ENCODE measurements at places on chromosomes 2 and 18.

DNA sequence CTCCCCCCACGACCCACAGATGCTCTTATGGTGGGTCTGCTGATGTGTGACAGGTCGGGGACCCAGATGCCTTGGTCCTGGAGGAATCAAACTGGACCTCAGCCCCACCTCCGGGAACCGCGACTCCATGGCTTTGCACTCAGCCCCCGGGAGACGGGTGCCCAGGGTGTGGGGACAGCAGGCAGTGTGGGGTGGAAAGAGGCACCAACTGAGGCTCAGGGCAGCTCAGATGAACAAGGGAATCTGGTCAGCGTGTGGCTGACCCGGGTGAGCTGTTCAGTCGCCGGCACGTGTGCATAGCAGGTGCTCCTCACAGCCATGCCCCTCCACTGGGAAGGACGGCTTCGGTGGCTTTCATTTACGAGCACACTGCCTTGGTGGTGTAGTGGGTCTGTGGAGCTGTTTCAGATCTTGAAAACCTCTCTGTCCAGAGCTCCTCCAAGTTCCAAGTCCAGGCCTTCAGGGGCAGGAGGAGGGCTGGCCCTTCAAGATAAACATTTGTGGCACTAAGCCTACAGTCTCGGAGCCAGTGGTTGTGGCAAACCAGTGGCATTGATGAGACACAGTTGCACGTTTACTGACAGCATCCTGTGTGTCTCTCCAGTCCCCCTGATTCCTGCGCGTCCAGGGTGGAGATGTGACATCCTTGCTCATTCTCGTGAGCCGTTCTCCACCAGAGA is 471.2 kb upstream of the HS6ST1 start:
- DNase-seq = no peak

GRCh38 chr2:240440704-240441320 is 5.3 kb downstream of the GPC1 start:
- no peak for DNase-seq

DNA sequence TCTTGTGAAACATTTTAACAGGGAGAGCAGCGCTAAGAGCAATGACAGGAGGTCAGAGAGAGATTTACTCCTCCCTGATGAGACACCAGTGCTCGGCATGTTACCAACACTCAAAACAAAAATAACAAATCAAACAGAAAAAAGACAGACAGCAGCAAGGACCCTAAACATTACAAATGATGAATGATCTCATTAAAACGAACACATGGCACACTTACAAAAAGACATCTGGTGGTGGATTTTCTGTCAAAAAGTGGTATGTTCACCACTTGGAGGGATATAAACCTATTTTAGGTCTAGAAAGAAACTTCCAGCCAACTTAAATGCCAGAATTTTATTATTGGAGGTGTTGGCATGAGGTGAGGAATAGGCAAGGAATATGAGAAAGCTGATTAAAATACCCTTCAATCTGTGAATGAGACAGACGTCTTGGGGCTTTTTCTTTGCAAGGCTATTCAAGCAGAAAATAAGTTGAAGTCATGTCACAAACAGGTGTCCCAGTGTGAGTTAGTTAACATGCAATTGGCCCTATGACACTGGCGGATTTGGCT is 112.8 kb downstream of the PRELID3A start:
- DNase-seq = no peak

DNA sequence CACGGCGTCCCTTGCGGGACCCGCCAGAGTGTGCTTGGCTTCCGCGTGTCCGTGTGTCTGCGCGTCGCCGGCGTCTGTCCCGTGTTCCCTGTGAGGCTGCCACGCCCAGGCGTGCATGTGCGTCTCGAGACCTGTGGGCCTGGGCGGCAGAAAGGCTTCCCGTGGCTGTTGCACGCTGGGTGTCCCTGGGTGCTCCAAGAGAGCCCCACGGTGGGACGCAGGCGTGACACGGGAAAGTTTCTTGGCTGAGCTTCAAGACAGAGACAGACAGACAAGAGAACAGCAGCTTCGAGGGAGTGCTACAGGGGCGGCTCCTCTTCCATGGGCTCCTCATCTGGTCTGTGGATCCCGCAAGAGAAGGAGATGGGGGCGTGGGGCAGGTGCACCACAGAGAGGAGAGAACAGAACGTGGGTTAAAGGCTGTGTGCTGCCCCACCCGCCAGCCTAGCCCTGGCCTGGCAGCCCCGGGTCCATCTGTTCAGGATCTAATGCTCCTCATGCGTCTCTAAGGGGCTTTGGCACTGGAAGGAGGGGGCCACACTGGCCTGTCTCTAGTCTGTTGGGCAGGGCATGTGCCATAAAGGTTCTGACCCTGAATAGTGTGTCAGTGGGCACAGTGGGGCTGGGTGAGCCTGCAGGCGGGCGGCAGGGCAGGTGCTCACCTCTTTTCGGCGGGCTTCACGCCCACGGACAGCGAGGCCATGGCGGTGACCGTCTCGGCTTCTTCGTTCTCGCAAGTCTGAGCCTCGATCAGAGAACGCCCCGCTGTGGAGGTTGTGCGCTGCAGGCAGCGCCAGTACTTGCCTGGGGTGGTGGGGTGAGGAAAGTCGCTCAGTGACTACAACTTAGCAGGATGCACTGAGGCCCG is 205.1 kb downstream of the TWIST2 start:
- DNase-seq = no peak

DNA sequence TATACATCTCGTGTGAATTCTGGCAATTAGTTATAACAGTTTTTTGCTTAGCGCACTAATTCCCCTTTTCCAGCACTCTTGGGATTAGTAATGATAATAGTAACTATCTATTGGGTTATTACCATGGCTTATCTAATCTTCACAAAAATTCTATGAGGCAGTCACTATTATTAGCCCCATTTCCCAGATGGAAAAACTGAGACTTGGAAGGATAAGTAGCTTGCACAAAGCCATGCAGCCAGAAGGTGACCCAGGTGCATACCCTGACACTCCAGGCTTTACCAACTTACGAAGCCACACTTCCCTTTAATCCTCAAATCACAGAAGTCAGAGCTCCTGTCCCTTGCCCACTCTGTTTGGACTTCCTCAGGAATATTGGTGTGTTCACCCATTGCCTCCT is 156.8 kb downstream of the CYP26B1 start:
- no peak for DNase-seq

DNA sequence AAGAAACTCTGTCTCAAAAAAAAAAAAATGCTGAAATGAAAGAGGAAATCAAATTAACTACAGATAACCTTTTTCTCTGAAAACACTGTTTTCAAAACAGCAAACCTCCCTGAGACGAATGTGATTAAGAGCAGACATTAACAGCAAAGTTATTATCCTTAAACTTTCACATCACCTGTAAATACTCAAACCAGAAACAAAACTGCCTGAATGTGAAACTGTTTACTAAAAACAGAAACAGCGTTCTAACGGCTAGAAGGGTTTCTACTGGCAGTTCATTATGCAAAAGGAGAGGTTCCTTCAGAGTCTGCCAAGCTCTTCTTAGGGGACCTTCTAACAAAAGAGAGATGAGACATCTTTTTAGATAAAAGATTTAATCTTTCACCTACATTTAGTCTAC is 45.9 kb downstream of the PNO1 start:
- DNase-seq = no peak

- peak; percentile 9 for DNase-seq
Observed at GRCh38 chr2:182717416-182717815, 1.4 kb downstream of the DNAJC10 start.

DNA sequence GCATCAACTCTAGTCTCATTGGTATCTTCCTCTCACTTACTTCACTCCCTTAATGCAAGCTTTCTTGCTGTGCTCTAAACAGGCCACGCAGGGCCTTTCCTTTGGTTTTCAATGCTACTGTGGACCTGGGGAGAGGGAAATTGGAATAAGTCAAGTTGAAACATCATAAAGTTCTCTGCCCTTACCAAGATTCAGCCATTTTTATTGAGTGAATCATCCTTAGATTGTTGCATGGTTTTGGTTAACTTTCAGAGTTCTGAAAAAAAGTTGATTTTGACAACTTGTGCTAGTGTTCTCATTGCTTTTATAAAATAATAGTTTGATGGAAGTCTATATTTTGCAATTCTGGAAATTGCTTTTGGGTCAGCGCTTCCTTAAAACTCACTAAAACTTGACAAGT is 852.8 kb upstream of the ACVR2A start:
- DNase-seq = no peak

DNA sequence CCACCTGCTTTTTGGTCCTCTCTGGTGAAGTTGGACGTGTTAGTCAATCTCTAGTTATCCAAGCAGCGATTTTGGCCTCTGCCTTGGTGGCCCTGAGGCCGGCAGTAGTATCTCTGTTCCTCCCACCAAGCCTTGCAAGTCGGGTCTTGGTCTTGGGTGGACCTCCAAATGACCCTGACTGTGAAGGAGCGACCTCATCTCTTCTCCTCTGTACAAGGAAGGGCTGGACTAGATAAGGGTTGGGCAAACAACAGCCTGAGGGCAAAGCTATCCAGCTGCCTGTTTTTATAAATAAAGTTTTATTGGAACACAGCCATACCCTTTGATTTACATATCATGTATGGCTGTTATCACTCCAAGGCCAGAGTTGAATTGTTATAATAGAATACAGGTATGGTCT is 74.6 kb upstream of the FOSL2 start:
- DNase-seq = no peak

- no peak for DNase-seq
Observed at GRCh38 chr2:144518748-144519596, 947 bp downstream of the ZEB2 start.

DNA sequence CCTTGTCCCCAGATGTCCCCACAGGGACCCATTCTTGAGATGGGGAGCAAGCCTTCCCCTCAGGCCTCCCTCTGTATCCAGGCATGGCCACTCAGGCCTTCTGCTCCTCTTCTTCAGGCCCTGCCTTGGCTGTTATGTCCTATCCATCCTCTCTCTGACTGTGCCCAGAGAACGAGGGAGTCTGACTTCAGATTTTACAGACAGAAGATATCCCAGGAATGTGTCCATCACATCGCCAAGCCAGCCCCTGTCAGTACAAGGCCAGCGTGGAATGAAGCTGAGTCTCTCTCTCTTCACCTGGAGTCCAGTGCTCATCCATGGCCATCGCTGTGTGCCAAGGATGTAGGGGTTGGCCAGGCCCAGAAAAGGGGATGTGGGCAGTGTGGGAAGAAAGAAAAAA is 57.6 kb downstream of the SDC1 start:
- DNase-seq = no peak

- DNase-seq = no peak
Observed at GRCh38 chr2:161708350-161708975, 84.2 kb downstream of the SLC4A10 start.

GRCh38 chr18:8659609-8660242 is 45.6 kb upstream of the MTCL1 start:
- peak; percentile 77 for DNase-seq

GRCh38 chr2:47422016-47422415 is 19.1 kb downstream of the MSH2 start:
- DNase-seq = no peak

- no peak for DNase-seq
Observed at GRCh38 chr2:207937253-207937652, 88.1 kb downstream of the PLEKHM3 start.

DNA sequence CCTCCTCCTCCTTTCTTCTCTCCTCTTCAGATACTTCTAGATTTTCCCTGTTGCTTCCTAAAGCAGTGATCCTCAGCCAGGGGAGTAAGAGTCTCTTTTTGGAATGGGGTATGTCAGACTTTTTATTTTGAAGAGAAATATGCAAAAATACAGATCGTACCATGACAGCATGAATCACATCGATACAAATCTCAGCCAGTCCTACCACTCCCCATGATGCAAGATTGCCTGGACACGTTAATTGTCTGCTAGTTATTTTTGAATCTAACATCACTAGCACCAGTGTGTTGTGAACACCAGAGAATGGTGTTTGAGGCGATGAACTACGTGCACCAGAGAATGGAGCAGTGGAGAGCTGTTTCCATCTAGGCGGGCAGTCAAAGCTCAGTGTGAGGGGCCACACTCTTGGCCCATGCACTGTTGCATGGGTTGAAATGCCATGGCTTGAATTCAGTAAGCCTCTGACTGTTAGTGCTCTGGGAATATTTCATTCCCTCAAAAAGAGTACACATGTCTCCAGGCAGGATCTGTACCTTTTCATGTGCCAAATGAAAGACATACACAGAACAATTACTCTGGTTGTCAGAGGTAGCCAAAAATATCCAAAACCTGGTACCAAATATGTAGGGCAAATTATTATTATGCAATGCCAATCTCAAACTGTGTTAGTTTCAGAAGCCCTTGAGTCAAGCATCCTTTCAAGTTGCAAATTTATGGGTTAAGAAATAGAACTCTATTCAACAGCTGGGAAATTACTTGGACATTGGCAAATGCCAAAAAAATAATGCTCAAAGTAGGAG is 46.3 kb upstream of the RALBP1 start:
- DNase-seq = no peak

DNA sequence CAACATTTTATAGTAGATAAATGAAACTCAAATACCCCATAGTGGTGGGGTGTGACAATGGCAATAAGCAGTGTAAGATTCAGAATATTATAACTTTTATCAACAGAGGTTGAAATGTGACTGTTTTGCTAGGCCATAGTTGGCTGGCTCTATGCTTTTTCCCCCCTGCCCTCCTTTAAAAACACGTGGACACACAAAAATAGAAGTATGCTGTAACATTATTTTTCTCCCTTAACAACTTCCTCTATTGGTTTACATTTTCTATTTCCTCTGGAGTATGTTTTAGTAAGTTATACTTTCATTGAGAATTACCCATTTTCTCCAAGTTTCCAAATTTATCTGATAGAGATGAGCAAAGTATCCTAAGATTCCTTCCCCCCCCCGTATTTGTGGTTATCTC is 31.1 kb downstream of the NDUFAF7 start:
- no peak for DNase-seq

DNA sequence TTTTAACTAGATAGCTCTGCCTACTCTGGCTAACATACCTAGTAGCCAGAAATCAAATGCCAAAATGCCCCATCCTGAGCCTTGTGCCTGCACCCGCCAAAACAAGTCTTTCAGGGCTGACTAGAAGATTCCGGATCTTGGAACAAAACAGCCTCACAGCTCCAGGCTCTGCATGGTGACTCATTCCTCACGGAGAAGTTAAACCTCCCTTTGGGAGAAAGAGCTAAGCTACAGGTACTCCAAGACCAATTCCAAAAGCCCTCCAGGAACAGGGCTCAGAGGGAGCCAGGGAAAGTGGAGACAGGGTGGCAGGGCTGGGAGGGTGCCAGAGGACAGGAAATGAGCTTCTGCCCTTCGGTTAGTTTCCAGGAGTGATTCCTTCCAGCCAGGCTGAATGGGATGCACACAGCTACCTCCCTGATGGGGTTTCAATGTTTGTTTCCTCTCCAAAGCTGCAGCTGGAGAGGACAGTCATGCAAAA is 295.6 kb downstream of the TNS1 start:
- no peak for DNase-seq

Data from NCI-H345 (cell line).